ENCODE measurements at places on chromosomes 11 and 22.

DNA sequence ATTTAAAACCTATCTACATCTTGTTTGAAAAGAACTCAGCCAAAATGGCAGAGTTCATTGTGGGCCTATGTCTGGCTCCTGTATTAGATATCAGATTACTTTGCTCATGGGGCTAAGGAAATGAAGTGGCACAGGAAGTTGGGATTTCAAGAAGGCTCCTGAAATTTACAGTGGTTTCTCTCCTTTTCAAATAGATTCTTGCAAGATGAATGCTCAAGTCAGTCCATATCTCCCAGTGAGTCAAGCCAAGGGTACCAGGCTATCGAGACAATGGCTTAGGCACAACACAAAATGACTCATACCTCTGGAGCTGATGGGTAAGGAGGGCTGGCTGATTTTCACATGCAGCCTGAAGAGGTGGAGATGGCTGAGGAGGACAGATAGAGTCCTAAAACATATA is 24.1 kb upstream of the APOA1 start:
- no peak for DNase-seq

DNA sequence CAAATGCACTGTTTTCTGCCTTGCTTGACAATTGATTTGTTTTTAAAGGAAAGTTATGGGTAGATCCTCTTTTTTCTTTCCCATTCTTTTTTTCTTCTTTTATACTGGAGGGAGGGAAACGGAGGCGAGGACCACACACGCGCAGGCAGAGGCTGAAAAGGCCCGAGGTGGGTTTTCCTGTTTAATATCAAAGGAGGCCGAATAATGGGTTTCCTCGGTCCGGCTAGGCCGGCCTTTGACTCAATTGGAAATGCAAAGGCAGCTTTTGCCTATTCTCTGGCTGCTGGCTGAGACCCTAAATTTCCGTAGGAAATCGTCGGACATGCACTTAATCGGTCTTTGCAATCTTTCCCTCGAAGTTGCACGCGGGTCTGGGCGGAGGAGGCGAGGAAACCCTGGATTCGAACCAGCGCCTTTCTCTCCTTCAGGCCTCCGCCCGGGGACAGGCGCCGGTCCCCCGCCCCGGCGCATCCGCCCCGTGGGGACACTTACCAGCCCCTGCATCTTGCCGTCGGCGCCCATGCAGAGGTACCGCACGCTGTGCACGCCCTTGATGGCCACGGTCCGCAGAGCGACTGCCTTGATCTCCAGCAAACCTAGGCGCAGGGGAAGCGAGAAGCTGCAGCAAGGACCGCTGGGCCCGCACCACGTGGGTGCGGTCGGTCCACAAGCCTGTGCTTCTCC is 911 bp downstream of the FGF19 start:
- DNase-seq, result no peak

DNA sequence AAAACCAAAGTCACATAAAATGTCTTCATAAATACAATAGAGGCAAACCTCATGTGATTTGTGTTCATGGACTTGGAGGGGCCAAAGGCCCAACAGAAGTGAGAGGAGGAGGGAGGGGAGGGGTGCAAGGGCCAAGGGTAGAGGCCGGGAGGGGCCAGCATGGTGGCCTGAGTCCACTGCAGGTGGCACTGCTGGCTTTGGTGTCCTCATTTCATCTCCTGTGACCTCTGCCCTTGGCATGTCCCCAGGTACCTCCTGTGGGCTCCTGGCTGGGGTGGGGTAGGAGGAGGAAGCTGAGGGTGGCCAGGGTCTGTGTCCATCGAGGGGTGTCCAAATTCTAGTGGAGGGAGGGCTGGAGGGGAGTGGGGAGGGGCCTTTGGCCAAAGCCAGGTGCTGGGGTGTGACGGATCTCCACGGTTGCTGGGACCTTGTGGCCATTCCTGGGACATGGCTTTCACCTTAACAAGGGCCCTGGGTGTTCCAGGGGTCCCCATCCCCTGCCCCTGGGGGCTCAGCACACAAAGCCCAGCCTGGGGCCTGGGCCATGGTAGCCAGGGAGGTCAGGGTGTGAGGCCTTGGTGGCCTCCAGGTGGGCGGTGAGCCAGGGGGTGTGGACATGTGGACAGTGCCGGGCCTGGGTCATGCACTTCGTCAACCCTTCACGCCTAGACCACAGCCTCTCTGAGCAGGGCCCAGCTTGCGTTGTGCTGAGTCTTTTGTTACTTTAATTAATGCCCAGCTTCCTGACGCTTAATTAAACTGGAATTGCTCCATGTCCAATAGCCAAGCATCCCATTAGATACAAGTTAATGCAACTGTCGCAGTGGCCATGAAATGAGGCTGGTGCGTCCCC is 20.7 kb upstream of the CCDC188 start:
- no peak for DNase-seq

DNA sequence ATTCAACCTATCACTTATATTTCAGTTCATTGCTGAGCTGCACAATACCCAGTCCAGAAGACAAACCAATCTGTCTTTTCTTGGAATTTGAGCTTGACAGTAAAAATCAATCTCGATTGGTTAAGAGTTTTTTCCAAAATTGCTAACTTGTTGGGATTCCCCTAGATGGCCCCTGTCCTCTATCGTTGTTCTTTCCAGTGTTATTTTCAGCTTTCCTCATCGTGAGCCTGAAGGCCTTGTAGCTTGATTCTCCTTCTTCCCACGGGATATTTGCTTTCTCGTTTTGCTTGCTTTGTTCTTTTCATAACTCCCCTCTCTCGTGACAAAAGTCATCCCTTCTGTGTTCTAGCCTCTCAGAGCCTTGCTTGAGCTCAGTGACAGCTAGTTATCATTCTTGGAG is 3.1 kb downstream of the OR8B8 start:
- DNase-seq, result no peak

GRCh38 chr11:85884581-85885021 is 29.4 kb downstream of the CCDC83 start:
- no peak for DNase-seq

GRCh38 chr11:45743556-45744468 is 61.1 kb upstream of the SLC35C1 start:
- no peak for DNase-seq

- DNase-seq, result no peak
These were observed 1.3 kb downstream of the CST6 start for GRCh38 chr11:66012946-66013761.

- no peak for DNase-seq
These were observed 54.9 kb downstream of the LINC01488 start for GRCh38 chr11:69536406-69536805.

DNA sequence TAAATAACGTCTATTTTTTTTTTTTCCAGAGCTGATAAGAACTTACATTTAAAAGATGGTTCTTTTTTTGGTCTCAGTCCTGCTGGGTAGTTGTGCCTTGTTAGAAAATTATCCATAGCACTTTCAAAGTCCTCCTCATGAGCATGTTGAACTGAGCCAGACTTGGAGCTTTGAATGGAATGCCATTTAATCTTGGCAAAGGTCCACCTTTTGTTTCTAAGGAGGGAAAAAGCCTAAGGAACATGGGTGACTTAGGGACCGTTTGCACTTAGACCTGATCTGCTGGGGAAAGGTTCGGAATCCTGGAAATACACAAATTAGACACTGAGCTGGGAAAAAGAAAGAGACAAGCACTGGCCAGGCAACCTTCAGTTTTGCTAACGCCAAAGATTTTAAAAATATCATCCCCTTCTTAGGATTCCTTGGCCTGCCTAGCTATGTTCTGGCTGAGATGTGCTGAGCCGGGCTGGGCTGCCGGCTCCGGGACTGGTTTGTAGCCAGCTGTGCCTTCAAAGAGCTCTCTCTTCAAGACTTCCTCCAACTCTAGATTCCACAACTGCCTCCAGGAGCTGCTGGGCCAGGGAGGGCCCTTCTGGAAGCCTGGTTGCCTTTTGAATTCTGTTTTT is 67.4 kb downstream of the ENDOD1 start:
- DNase-seq, result no peak

DNA sequence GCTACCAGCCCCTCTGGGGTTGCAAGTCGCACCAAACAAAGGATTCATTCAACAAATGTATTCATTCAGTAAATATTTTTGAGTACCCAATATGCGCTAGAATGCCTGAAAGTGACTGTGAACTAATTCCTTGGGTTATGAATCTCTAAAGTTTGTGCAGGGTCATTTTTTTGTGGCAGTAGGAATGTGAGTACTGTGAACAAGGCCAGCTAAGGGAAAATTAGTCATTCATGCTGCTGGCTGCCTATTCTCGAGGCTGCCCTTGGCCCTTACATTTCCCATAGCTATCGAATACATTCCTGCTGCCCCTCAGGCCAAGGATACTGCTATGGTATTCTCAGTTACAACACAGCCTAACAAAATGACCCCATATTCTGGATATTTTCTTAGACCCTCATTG is 141.6 kb downstream of the TRPC6 start:
- no peak for DNase-seq

- no peak for DNase-seq
These were observed 101.8 kb downstream of the NAV2 start for GRCh38 chr11:19814421-19814820.

DNA sequence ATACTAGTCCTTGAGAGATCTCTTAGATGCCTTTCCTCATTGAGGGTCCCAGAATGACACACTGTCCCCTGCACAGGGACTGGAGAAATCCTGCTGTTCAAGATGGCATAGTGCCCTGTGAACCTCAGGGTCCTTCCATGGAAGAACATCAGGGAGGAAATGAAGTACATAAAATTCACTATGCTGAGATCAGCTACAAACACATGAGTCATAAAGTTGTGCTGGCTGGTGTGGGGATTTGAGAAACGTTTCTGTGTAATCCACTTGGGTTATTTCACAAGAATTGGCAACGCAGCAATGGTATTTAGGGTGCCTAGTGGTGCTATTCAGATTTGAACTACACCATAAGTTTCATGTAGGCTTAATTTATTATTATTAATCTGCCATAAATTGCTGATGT is 174.4 kb downstream of the MAML2 start:
- DNase-seq, result no peak

DNA sequence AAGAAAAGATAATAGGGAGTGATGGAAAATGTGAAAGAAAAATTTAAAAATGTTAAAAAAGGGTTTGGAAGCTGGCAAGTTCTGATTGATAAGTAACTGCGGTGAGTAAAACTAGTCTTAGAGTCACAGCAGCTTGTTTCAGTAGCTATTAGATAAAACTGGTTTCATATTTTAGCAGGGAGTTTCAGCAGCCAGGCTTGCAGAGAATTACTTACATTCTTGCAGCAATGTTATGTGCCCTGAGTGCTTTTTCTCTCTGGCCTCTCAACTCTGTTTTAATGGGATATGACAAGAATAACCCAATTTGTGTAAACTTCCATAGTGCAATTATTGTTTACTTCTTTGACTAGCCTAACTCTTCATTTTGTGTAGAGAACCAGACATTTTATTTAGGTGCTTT is 33.6 kb downstream of the PPME1 start:
- DNase-seq, result no peak

DNA sequence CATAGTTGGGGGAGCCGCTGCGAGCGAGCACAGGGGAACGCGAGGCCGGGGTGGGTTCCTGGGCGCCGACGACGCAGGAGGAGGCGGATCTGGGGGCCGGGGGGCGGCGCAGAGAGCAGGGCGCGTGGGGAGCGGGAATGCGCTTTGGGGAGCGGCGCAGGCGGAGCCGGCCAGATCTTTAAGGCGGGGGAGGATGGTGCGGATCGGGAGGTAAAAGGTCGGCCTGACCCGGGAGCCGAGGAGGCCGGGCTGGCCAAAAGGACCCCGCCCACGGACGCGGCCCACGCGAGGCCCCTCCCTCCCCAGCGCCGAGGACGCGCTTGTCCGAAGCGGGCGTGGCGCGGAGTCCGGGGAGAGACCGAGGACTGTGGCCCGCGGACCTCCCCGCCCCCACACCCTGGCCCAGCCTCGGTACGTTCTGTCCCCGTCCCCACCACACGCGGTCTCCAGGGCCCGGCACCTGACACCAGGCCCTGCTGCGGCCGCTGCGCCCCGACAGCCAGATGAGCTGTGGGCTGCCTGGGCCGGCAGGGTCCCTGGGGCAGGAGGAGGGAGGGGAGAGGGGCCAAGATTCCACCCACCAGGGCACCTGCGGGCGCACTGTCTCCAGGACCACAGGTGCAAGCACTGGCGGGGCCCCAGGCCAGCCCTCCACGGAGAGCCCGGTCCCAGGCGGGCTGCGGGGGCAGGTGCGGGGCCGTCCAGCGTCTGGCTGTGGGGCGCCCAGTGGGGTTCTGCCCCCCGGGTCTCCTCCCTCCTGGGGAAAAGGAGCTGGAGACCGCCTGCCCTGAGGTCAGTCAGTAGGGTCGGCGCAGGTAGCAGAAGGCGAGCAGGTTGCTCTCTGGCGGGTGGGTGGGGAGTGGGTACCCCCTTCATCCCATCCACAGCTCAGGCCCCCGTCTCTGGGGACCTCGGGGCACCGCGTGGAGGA is 10.9 kb downstream of the PIM3 start:
- no peak for DNase-seq

- no peak for DNase-seq
These were observed 6.7 kb downstream of the HDHD5 start for GRCh38 chr22:17152340-17152739.

DNA sequence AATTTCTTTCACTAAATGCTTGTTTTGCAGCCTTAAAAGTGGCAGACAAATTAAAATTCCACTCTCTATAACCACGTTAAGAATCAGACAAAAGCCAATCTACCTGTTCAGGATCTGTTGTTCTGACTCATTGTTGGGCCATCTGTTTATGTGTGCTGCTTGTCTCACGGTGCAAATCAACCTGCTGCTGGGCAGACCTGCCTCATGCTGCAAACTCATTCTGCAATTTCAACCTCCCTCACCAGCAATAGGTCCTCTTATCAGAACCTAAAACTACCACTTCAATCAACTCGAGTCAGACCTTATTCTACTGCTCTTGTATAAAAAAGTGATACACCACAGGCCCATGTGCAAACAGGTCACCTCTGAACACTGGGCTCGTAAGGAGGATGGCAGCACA is 75.1 kb downstream of the LARGE2 start:
- no peak for DNase-seq

GRCh38 chr11:117929916-117930570 is 841 bp upstream of the TMPRSS13 start:
- DNase-seq, result no peak

- DNase-seq, result no peak
These were observed 174.1 kb downstream of the CSNK2A3 start for GRCh38 chr11:11178671-11179638.

DNA sequence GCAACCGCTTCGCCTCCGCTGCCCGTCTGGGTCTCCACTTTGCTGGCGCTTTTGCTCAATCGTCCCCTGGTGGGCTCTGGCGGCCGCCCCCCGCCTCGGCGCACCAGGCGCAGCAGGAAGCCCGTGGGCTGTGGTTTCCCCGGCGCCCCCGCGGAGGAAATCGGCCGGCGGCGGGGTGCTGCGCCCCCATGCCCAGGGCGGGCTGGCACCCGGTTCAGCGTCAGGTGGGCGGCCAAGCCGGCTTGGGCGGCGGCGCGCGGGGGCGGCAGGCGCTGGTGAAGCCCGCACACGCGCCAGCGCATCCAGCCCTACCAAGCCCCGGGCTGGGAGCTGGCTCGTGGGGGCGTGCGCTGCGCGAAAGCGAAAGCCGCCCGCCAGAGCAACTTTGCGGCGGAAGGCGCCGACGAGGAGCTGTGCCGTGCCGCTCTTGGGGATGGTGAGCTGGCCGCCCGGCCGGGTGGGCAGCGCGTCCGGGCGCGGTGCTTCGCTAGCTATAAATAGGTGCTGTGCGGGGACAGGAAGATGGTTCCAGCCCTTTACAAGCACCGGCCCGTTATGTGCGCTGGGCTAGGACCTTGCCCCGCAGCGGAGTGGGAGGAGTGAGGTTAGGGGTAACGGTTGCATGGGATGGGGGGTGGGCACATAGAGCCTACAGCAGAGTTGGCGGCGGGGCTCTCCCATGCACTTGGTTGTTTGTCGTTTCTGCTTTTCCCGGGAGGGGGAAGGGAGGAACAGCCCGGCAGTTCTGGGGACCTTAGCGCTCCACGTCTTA is 25.0 kb upstream of the SUSD2 start:
- DNase-seq, result peak; percentile 42

GRCh38 chr11:15770798-15771414 is 585.4 kb downstream of the SOX6 start:
- peak; percentile 23 for DNase-seq

GRCh38 chr22:50298937-50299784 is 8.3 kb downstream of the PLXNB2 start:
- DNase-seq, result no peak

Data from T-helper 2 cell (primary cell).